ENCODE measurements at places on chromosomes 5 and 9. TPM values are rescaled to one million over a fixed set of nuclear protein-coding genes. Genes with fewer than 3 reads are reported as not detected.

The ZNF454 gene
- not detected for total RNA-seq

- DNase-seq, result no peak
These were observed 20.8 kb downstream of the ANKRD55 start for GRCh38 chr5:56212130-56212879.

GRCh38 chr5:80408484-80409366, 861 bp downstream of the ZFYVE16 start:
- DNase-seq, result peak; percentile 45

DNA sequence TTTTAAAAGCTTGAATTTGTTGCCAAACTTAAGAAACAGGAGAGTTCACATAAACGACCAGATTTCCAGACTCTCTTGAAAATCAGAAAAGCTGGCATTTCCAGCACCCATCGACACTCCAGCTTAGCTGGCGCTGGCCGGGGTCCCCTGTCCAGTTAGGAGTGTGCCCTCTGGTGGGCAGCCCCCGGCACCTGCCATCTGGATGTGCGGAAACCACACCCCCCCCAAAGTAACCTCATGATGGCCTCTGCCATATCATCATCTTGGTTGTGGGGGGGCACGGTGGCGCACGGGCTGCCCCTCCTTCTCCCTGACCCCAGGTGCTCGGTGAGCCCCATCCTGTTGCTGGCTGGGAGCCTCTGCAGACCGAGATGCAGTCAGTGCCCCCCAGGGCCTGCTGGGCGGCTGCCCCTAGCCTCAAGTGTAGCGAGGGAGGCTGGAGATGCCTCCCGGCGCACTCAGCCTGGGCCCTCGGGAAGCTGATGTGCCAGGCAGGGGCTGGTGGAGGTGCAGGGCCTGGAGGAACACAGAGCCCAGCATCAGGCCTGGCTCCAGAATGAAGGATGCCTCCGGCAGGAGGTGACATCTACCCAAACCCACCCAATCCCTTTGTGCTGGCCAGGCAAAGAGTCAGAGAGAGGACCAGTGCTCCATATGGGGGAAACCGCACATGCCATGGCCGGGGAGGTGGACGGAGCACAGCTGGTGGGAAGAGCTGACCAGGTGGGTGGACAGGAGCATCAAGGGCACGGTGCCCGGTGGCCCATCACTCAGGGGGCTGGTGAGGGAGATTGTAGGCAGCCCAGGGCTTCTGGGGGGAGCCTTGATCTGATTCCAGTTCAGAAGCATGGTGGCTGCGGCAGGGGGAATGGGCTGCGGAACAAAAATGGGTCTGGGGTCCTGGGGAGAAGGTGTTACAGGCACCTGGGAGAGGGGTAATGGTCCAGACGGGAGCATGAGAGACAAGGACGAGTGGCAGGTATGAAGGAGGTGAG, 70.6 kb downstream of the ADAMTS2 start:
- DNase-seq, result no peak

- no peak for DNase-seq
These were observed 3.1 kb upstream of the CAMLG start for GRCh38 chr5:134735243-134735642.

GRCh38 chr9:113349066-113349444, 286 bp upstream of the BSPRY start:
- no peak for DNase-seq

All from A172 (cell line).